Tibial nerve (tissue), 4 donors: ENCODE measurements at places on chromosomes 11 and 22.

DNA sequence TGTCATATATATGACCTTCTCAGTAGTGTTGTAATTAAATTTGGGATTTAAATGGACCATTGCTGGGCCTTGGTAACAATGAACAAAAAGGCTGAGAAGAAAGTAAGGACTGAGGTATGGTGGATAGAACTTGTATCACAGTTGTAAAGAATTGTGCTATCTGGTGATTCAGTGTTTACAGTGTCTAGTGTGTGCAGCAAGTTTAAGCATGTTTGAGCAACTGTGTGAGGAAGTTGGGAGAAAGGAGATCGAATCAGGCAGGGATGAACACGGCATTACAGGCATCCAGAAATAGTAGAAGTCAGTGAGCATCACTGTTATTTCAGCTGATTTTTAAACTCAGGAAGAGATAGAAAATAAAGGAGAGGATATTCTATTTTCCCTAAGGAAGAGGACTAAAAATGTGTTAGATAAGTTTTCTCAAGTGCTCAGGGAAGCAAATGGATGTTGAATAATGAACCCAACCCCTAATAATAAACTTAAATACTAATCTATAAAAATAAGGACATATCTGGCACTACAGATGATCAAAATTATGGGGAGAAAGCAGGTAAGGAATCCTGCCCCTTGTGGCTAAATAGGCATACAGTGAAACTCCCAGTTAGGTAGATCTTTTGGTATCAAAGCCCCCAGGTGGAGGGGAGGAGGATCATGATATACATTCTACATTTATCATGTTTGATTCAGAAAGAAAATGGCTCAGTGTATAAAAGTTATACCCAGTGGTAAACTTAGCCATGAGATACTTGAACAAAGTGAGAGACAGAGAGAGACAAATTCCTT is 361.0 kb upstream of the ANO3 start:
- no peak overlapping the region for H3K4me3 ChIP-seq
- H3K27me3 ChIP-seq = no peaks in the 10 kb centered on the region
- H3K4me1 ChIP-seq = no peaks in the 10 kb centered on the region
- DNase-seq = no peak
- no peaks in the 10 kb centered on the region for H3K36me3 ChIP-seq

GRCh38 chr11:128549256-128549944 is 38.0 kb downstream of the ETS1 start:
- H3K27ac ChIP-seq = peak overlapping the region; percentile 26
- H3K4me3 ChIP-seq = peak overlapping the region; percentile 61
- no peaks in the 10 kb centered on the region for H3K27me3 ChIP-seq
- peaks cover 66% of the 10 kb centered on the region for H3K4me1 ChIP-seq
- peak; percentile 41 for DNase-seq
- H3K36me3 ChIP-seq = no peaks in the 10 kb centered on the region

DNA sequence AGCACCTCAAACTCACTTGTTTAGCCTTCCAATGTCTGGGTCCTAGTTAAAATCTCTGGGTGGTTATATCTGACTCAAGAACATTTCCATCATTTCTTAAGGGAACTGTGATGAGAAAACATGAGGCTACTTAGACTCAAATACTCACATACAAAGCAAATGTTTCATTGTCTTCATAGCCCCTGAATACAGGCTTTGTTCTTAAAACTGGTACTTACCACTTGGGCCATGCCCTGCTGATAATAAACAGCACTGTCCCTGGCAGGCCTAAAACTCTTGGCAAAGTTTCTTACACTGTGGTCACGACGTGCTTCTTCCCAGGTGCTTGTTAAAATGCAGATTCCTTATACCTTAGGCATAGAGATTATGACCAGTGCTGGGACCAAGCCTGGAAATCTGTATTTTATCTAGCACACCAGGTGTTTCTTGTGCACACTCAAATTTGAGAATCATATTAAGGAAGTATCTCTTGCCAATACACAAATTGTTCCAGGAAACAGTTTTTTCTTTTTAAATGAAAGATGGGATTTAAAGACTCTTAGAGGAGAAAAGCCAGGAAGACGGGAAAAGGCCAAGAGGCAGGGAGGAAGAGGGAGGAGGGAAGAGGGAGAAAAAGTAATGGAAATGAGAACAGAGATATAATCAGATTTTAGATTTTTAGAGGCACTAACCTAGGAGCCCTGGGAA is 287.9 kb upstream of the MPPED2 start:
- H3K27ac ChIP-seq = no peak overlapping the region
- H3K4me3 ChIP-seq = no peak overlapping the region

DNA sequence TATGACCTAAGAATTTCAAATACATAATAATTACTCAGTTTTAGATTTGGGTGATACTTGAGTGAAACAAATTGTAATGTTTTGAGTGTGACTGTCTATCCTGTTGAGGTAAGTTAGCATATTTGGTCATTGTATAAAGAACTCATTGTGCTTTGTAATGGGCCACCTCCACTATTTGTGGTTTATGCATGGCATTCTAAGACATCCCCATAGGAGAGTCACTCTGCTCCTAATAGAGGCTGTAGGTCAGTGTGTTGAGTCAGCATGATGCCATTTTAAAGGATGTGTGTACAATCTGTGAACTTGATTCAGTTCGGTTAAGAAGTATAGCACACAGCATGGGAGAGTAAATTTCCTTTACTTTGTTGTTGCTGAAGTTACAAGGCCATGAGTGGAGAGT is 1112.4 kb downstream of the JRKL start:
- H3K27me3 ChIP-seq = no peaks in the 10 kb centered on the region
- no peak for DNase-seq
- H3K27ac ChIP-seq = no peak overlapping the region
- no peak overlapping the region for H3K4me3 ChIP-seq

DNA sequence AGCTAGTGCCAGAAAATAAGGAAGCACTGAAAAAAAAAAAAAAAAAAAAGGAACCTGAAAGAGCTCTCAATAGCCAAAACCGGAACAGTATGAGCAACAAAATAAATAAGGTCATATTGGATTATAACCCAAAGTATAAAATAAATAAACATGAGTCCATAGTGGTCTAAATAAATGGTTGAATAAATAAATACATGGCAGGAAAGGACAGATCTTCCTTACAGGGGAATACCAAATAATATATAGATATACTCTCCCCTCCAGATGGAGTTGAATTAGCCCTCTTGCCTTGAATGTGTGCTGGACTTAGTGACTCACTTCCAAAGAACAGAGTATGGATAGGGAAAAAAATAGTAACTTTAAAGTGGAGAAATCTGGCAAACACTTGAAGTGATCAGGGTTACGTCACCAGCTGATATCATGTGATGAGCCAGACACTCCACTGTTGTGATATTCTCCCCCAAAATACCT is 14.3 kb upstream of the ARRB1 start:
- H3K4me1 ChIP-seq = no peaks in the 10 kb centered on the region
- no peaks in the 10 kb centered on the region for H3K27me3 ChIP-seq
- H3K36me3 ChIP-seq = no peaks in the 10 kb centered on the region
- DNase-seq = no peak
- H3K4me3 ChIP-seq = no peak overlapping the region

- DNase-seq = no peak
- no peak overlapping the region for H3K4me3 ChIP-seq
- H3K27ac ChIP-seq = no peak overlapping the region
- no peaks in the 10 kb centered on the region for H3K4me1 ChIP-seq
Observed at GRCh38 chr22:43853328-43853931, 8.9 kb downstream of the SULT4A1 start.

DNA sequence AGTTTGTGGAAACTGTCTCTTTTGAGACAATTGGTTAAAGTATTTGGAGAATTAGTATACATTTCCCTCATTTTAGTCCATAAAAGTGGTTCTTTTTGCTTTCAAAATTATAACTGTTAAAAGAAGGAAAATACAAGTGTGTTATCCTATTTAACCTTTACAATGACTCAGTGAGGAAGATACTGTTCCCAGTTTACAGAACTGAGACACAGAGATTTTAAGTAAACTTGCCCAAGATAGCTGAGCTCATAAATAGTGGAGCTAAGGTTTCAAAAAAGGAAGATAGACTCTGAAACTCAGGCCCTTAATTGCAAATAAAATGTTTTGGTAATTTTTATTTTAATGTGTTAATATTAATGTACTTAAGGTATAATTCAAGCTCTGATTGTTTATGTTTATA is 58.9 kb downstream of the DKK3 start:
- DNase-seq = no peak
- peaks cover 70% of the 10 kb centered on the region for H3K36me3 ChIP-seq
- H3K27ac ChIP-seq = no peak overlapping the region
- H3K4me1 ChIP-seq = peaks cover 16% of the 10 kb centered on the region

DNA sequence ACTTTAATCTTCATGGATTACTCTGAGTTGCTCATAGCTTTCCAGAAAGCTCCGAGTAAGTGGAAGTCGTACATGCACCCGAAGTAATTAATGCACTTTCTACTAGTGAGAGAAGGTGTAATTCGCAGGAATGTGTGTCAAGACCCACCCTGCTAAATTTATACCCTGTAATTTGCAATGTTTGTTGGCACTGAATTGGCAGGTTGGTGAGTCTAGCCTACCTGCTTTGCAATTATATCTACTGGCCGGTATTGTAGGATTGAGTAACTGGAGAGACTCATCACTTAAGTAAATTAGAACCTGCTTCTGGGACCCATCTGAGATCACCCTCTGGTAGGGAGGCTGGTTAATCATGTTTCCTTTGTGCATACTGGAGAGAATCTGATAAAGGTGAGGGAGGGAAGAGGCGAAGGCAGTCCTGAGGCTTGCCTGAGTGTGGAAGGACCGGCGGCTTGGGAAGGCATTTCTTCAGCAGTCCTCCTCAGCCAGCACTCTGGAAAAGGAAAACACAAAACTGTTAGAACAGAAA is 63.3 kb downstream of the LDLRAD3 start:
- H3K4me1 ChIP-seq = peaks cover 18% of the 10 kb centered on the region
- no peaks in the 10 kb centered on the region for H3K36me3 ChIP-seq
- no peak overlapping the region for H3K27ac ChIP-seq
